NCI-H774 (cell line): ENCODE measurements at places on chromosomes 3 and 15.

- DNase-seq = no peak
These were observed 58.2 kb downstream of the FGD5 start for GRCh38 chr3:14876921-14877333.

DNA sequence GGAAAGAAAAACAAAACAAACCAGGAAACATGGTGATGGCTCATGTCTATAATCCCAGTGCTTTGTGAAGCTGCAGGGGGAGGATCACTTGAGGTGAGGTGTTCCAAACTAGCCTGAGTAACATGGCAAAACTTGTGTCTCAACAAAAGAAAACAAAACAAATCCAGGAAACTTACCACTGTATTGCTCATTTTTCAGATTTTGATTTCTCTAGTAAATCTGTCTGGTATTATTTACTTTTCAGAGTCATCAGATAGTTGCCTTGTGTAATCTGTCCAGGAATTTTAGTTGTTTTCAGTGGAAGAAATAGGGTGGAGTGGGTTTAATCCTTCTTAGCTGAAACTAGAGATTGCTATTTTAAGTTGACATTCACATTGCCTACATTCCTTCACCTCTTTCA, 91.8 kb upstream of the ALCAM start:
- no peak for DNase-seq

DNA sequence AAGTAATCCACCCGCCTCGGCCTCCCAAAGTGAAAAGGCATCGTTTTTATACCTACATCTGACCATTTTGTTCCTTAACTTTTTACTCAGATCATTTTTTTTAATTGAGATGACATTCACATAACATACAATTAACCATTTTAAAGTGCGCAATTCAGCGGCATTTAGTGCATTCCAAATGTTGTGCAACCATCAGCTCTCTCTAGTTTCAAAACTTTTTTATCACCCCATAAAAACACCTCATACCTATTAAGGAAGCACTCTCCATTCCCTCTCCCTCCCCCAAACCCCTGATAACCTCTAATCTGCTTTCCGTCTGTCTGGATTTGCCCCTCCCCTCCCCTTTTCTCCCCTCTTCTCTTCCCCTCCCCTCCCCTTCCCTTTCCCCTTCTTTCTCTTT, 310.1 kb downstream of the UACA start:
- DNase-seq = no peak

DNA sequence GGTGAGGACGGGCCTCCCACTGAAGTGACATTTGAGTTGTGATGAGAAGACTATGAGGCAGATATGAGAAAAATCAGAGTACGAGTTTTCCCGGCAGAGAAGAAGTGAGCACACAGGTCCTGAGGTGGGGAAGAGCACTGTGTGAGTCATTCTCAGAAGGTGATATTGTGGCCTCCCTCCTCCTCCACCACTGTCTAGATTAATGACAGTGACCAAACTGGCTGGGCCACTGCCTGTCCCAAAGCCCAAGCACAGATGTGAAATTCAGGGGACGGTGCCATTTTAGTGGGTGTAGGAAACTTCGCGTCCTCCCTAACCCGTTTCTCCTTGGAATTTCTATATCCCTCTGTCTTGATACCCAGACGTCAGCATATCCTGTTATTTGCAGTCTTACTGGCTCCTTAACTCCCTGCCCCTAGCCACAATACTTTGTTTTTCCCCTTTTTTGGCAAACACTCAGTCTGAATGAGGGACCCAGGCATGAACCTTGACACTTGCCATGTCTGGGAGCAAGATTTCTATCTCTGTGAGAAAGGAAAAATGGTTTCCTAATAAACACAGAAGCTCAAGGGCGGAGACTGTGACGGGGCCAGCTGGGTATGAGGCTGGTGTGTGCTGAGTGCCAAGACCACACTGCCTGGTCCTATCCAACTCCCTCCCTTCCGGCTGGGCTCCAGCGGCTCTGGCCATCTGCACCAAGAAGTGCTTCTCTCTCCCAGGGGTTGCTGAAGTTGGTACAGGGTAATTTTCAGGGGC, 15.2 kb downstream of the PRICKLE2 start:
- DNase-seq = no peak

GRCh38 chr3:33218446-33219174, at the start of gene SUSD5:
Gene SUSD5 (minus strand): TSS chr3:33218810. CDS start chr3:33218797, 13 bp downstream.
- DNase-seq = no peak

- peak; percentile 29 for DNase-seq
These were observed 17.7 kb downstream of the EEFSEC start for GRCh38 chr3:128170866-128171516.

DNA sequence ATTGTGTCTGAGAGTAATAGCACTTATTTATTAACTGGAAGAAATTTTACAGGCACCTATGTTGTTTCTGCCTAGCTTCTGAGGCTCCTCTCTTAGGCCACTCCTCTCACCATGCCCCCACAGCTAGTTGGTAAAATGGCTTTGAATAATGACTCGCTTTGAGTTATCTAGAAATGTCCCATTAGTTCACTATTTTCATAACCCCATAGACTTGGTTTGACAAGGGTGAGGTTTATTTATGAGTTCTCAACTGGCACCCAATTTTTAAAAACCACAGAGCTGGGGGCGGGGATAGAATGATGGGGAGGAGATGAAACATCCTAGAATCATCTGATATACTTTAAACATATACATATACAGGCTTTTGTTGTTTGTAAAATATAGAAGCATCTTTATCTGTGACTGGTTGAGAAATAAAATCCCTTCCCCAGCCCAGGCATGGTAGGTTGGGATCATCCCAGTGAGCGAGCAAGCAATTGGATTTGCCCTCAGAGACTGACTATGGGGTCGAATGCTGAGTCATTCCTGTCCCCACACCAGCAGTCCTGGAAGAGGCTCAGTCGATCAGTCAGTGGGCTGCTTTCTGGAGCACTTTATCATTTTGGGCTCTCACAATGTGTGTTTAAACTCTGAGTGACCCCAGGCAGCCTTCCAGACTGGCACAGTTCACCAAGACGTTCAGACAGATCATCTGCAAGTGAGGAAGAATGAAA, 60.2 kb upstream of the TSEN2 start:
- DNase-seq = no peak

DNA sequence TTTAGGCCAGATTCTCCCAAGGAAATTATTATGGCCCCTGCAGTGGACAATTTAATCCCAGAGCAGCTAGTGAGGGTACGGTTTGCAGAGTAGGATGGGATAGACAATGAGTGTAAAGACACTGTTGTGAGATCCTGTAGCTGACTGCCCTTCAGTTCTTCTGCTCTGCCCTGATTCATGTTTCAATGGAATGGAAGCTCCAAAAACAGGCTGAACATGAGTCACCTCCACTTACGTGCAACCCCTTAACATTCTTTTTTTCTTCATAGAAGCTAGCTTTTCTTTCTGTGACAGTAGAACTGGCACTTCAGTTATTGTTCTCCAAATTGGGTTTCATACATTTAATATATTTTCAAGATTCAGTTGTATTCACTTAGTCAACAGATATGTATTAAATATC, 32.1 kb downstream of the CLDN18 start:
- DNase-seq = no peak

GRCh38 chr3:155407331-155407730, 113.8 kb upstream of the STRIT1 start:
- DNase-seq = no peak

GRCh38 chr3:102205647-102206046, 229.2 kb upstream of the ZPLD1 start:
- no peak for DNase-seq

DNA sequence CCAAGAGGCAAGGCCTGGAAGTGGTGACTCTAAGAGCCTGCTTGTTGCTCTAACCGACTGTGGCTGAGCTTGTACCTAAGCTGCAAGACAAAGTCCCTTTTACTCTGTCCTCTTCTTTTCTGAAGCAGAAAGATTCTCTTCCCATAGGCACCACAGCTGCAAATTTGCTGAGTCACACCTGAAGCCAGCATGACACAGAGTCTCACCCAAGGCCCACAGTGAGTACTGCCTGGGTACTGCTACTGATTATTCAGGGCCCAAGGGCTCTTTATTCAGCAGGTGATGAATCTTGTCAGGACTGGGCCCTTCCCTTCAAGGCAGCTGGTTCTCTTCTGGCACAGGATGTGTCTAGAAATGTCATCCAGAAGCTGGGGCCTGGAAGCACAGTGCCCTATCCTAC, 18.9 kb upstream of the TIGIT start:
- DNase-seq = no peak

DNA sequence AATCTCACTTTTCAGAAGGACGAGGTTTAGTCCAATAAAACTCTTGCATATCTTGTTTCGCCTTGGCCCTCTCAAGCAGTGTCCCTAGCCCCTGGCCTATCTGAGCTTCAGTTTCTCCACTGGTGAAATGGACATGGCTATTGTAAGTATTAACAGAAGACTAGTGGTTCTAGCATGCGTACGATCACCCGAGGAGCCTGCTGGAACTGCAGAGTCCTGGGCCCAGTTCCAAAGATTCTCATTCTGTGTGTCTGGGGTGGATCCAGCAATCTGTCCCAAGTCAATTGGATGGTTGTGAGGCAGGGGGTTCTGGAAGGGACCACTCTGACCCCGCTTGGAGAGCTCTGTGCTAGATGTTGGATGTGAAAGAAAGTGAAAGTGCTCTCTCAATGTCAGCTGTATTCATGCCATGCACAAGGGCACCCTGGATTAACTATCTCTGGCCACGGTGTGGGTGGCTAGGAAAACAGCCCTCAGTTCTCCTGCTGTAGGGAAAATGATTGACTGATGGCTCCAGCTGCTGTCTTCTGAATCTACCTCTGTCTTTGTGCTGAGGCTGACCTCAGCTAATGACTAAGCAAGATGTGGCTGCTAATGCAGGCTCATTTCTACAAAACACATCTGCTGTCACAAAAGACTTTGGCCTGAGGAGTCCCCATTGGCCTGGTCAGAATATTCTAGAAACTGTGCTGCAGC, 1.9 kb upstream of the PLA1A start:
- DNase-seq = no peak

DNA sequence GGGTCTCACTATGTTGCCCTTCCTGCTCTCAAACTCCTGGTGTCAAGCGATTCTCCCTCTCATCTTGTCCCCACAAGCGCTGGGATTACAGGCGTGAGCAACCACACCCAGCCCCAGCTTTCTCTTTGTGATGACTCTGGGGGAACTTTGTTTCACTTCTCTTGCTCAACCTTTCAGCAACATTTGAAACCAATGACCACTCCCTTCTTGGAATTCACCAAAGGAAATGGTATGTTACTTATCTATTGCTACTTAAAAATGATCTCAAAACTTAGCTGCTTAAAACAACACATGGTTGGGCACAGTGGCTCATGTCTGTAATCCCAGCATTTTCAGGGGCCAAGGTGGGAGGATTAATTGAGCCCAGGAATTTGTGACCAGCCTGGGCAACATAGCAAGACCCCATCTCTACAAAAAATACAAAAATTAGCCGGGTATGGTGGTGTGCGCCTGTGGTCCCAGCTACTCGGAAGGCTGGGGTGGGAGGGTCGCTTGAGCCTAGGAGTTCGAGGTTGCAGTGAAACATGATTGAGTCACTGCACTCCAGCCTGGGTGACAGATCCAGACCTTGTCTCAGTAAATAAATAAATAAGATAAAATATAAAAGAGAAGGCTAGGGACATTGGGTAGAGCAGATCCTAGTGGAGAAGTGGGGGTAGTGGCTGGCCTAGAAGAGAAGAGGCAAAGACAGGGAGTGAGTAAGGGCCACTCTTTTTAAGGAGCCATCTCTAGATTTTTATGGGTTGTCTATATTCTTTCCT, 10.3 kb upstream of the COPG1 start:
- DNase-seq = no peak

DNA sequence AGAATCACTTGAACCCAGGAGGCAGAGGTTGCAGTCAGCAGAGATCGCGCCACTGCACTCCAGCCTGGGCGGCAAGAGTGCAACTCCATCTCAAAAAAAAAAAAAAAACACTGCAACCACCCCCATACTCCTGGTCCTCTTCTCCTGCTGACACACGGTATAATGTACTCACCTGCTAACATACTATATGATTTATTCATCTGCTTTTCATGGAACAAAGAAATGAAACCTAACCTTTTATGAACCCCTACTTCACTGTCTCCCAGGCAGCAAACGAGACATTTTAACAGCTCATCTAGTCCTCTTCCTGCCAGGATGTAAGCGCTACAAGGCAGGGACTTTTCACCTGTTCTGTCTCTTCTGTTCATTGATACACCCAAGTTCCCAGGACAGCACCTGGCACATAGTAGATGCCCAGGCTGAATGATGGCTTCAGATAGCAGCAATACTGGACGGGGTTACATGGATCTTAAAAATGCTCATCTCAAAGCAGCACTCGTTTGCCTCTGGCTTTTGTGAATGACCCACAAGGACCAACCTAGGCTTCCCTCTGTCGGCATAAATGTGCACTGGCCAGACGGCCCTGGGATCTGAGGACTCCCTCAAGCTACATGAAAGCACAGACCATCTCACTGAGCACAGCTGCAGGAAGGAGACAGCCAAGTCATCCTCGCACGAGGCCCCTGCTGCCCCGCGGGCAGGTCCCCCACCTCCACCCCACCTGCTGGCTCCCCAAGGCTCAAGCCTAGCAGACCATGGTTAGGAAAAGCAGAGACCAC, 20.3 kb downstream of the XXYLT1 start:
- DNase-seq = peak; percentile 59

DNA sequence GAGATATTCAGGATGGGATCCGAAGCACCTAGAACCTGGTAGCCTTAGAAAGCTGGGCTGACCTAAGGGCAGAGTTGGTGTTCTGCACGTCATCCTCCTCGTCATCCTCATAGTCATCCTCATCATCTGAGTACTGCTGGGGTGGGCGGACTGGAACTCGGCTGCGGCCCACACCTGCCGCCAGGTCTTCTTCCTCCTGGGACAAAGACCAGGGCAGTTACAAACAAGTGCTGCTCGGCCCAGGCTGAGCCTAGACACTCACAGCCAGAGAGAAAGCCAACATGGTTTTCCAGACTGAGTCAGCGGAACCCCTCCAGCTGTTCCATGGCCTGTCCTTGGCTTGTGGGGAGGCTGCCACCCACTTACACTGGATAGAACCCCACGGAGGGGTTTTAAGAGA, 40.5 kb downstream of the SEMA3G start:
- no peak for DNase-seq

- peak; percentile 51 for DNase-seq
These were observed 262.1 kb upstream of the TGFBR2 start for GRCh38 chr3:30344288-30344687.

DNA sequence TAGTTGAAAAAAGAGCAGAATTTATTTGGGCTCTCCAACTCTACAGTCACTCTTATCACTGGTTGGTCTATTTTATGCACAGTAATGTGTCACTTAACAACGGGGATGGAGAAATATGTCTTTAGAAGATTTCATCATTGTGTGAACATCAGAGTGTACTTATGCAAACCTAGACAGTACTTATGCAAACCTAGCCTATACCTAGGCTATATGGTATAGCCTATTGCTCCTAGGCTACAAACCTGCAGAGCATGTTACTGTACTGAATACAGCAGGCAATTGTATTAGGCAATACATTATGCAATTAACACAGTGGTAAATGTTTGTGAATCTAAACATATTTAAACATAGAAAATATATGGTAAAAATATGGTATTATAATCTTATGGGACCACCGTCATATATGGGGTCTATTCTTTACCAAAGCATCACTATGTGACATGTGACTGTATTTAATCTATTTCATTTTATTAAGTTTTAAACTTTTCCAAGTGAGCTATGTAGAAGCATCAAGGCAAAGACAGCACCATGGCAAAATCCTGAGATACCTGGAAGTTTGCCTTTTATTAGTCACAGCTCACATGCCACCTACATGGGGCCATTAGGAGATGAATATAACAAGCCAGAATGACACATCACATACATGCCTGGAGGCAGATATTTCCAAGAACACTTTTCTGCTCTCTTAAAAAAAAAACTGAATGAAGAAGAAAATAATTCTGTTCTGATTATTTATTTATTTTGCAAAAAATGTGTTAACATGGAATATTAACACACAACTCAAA, 537.4 kb downstream of the TUSC7 start:
- DNase-seq = no peak
